ENCODE measurements at places on chromosomes 16 and 17.

- peak; percentile 91 for DNase-seq
- H3K36me3 ChIP-seq = peaks cover 28% of the 10 kb centered on the region
- peak within 1 kb of the TSS; percentile 79 for H3K27ac ChIP-seq
Measured at GRCh38 chr16:54930005-54930868, at the start of gene IRX5. TSS of gene IRX5 (plus strand) at chr16:54930865. CDS start at chr16:54931199, 334 bp downstream.

DNA sequence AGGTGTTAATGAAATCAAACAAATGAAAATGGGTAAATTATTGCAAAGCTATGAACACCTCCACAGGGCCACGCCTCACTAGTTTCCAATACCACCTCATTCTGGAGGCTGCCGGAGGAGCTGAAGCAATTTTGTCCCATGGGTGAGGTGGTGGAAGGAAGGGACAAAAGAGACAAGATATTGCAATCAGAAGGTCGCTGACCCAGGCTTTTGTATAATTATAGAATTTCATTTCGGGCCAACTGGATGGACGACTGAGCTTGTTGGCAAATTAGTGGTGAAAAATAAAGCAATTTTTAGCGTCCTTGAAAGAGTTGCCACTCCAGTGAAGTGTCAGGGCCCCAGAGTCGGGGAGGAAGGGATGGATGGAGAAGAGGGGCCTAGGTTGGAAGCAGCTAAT lies 147.9 kb downstream of the CYLD start:
- H3K4me1 ChIP-seq = no peaks in the 10 kb centered on the region
- peaks cover 13% of the 10 kb centered on the region for H3K27me3 ChIP-seq
- H3K36me3 ChIP-seq = no peaks in the 10 kb centered on the region
- H3K27ac ChIP-seq = no peak overlapping the region
- H3K4me3 ChIP-seq = no peak overlapping the region

- DNase-seq = no peak
- peaks cover 17% of the 10 kb centered on the region for H3K4me1 ChIP-seq
- no peaks in the 10 kb centered on the region for H3K27me3 ChIP-seq
- no peak overlapping the region for H3K27ac ChIP-seq
- H3K4me3 ChIP-seq = no peak overlapping the region
Measured at GRCh38 chr16:88058817-88059216, 107.6 kb downstream of the BANP start.

DNA sequence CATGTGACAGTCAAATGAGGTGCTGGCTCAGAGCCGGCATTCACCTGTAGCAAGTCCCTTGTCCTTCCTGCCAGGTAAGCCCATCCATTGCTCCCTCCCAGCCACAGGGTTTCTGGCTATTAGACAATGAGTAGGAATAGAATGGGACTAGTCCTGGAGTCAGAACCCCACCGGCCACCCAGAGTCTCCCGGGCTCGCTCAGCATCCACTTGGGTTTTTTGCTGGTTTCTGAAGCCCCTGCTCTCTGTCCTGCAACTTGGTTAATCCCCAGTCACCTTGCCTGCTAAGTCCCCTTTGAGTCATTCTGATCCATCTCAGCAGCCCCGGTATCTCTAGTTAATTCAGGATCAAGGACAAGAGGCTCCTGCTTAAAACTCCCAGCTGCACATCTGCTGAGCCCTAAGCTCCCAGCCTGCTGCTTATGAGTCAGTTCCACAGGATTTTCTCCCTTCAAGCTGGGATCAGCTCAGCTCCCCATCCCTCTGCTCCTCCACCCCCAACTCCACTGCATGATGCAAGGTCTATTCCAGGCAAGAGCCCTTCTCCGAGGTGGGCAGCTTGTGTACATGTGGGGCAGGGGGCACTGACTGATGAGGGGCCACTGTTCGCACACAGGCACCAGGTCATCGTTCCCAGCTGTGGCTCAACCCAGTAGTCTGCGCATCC lies 19.9 kb upstream of the MRPS23 start:
- peaks cover 92% of the 10 kb centered on the region for H3K36me3 ChIP-seq
- no peak overlapping the region for H3K27ac ChIP-seq
- H3K27me3 ChIP-seq = no peaks in the 10 kb centered on the region

DNA sequence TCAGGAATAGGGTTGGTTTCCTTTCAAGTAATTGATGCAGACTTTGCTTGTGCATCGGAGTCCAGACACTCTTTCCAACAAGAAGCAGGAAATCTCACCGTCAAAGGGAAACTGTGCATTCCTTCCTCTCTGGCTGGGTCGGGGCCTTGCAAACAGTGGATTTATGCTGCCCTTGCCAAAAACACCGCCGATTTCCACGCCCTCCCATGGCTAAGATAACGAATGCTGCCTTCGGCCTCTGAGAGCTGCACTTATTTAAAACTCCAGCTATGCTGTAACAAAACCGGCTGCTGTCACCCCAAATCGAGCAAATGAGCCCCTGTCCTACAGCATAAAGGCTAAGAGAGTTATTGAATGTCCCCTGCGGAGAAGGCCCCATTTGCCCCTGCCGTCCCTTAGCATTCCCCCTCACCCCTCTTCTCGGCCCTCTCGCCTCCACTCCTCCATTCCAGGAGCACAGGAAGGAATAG lies 275.5 kb upstream of the IRX5 start:
- H3K4me3 ChIP-seq = no peak overlapping the region
- peaks cover 22% of the 10 kb centered on the region for H3K4me1 ChIP-seq
- no peaks in the 10 kb centered on the region for H3K27me3 ChIP-seq
- no peak for DNase-seq
- no peaks in the 10 kb centered on the region for H3K36me3 ChIP-seq

DNA sequence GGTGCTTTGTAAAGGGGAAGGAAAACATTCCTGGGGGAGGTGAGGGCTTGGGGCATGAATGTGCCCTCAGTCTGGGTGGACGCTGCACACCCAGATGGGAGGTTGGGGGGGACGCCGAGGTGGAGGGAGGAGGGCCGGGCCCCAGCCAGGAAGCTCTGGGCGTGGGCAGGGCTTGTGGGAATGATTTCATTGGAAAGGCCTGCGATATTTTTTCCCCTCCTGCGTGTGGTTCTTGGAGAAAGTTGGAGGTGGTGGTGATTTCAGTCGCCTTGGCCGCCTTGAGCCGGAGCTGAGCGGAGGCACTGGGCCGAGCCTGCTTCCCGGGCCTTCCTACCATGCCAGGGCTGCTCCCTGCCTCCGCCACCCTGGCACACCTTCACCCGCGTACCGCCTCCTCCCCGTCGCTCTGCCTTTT lies 26.4 kb upstream of the CLEC18A start:
- no peak overlapping the region for H3K27ac ChIP-seq
- H3K4me1 ChIP-seq = peaks cover 4% of the 10 kb centered on the region
- H3K27me3 ChIP-seq = no peaks in the 10 kb centered on the region
- H3K4me3 ChIP-seq = no peak overlapping the region

DNA sequence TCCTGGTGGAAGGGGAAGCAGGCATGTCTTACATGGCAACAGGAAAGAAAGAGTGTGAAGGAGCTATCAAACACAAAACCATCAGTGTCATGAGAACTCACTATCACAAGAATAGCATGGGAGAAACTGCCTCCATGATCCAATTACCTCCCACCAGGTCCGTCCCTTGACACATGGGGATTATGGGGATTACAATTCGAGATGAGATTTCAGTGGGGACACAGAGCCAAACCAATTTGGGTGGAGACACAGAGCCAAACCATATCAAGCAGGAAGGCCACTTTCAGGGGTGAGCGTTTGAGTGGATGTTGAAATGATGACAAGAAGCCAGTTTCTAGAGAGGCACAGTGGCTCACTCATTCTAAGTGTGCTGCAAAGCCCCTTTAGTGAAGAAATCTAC lies 143.8 kb downstream of the CPPED1 start:
- no peak for DNase-seq
- H3K36me3 ChIP-seq = no peaks in the 10 kb centered on the region
- no peak overlapping the region for H3K4me3 ChIP-seq
- no peaks in the 10 kb centered on the region for H3K4me1 ChIP-seq
- no peaks in the 10 kb centered on the region for H3K27me3 ChIP-seq

DNA sequence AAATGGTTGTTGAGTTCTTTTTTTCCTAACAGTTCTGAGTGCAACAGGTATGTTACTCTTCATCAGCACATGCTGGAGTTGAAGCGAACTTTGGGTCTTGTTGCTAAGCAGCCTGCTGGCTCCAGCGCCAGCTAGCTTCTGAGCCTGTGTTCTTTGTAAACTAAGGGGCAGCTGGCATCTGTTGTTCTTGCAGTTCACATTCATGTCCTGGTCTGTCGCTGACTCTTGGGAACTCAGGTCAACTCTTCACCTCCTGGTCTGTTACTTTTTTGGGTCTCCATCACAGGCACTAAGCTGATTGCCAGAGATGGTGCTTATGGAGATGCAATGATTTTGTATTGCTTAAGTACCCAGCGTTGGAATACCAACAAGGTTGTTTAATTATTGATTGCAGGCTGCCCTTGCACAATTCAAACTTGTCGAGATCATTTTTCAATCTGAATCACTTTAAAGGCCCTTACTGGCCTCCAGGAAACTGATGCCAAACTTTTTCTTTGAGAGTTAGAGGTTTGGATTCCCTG lies 40.9 kb downstream of the USP10 start:
- no peak for DNase-seq
- H3K27ac ChIP-seq = no peak overlapping the region
- peaks cover 76% of the 10 kb centered on the region for H3K36me3 ChIP-seq
- no peak overlapping the region for H3K4me3 ChIP-seq
- peaks cover 11% of the 10 kb centered on the region for H3K4me1 ChIP-seq

DNA sequence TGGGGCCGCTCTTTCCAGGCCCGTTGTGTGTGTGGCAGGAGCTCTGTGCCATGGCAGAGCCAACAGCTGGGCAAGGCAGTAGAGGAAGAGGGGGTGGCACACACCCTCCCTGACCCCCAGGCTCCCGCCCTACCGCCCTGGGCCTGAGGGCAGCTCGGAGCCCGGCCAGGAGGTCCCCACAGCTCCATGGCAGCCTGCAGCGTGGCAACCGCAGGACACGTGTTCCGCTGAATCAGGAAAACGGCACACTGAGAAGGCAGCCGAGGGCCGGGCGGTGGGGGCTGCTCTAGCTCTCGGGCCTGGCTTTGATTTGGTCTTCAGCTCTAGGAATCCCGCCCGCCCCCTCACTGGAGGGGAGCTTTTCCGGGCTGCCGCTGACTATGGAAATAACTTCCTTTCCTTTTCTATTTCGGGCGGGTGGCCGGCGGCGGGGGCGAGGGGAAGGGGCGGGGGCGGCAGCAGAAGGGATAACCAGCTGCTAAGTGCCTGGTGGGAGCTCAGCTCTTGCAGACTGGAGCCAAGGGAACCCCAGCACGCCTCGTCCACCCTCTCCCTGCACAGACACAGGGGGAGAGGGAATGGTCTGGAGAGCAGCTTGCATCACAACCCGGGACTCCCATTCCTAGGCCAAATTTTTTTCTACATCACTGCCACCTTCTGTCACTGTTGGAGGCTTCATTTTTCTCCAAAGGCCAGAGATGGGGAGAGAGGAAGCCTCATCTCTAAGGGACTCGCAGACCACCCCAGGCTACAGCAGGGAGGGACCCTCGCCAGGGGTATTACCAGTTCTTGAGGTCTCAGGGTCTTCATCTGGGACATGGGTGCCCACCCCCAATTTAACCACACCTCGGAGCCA lies 24.8 kb upstream of the MRPS23 start:
- no peak overlapping the region for H3K4me3 ChIP-seq
- peaks cover 17% of the 10 kb centered on the region for H3K36me3 ChIP-seq
- no peaks in the 10 kb centered on the region for H3K27me3 ChIP-seq
- H3K27ac ChIP-seq = peak overlapping the region; percentile 76
- H3K4me1 ChIP-seq = peaks cover 35% of the 10 kb centered on the region
- peak; percentile 78 for DNase-seq

- no peaks in the 10 kb centered on the region for H3K36me3 ChIP-seq
- no peaks in the 10 kb centered on the region for H3K27me3 ChIP-seq
- H3K27ac ChIP-seq = no peak overlapping the region
Measured at GRCh38 chr16:82699260-82699659, 72.5 kb downstream of the CDH13 start.

DNA sequence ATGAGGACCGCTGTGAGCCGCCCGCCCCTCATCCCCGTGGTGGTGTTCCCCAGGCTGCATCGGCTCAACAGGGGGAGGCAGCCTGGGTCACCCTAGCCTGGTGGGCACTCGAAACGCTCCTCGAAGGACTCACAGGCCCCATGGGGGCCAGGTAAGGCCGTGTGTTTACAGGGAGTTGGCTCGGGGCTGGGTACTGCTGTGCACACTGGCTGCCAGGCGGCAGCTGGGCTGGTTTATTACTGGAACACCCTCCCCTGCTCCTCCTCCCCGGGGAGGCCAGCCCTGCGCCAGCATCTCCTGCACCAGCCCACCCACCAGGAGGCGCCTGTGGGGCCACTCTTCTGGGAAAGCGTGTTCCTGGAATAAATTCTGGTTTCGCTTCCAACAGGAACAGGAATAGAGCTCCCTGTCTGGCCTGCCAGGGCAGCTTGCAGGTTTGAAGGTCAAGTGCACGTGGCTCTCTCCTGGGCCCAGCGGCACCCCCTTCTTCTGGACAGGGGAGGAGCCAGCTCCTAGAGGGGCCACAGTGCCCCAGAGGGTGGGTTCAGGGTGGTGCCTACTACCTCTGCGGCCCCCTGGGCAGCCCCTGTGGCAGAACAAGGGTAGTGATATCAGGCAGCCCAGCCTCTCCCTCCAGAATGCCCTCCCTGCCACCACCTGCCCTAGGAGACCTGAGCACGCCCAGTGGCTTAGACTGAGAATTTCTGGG lies 11.3 kb downstream of the MCRIP1 start:
- H3K36me3 ChIP-seq = peaks cover 28% of the 10 kb centered on the region
- no peaks in the 10 kb centered on the region for H3K27me3 ChIP-seq
- H3K4me3 ChIP-seq = no peak overlapping the region
- DNase-seq = no peak

DNA sequence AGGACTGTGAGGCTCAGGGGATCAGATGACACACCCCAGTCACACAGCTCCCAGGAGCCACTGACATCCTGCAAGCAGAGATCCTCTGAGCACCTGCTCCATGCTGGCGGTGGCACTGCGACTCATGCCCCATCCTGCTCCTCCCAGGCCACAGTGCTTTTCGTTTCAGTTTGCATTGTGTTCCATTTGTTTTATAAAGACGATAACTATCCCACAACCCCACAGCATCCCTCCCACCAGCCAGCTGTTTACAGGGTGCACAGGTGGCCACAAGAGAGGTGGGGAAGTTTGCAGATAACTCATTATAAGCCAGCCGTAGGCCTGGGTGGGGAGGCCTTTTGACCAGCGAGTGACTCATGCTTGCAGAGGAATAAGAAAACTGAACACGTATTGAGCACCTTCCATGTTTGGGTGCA lies 28.2 kb downstream of the BCO1 start:
- no peaks in the 10 kb centered on the region for H3K36me3 ChIP-seq
- no peak overlapping the region for H3K4me3 ChIP-seq
- no peaks in the 10 kb centered on the region for H3K4me1 ChIP-seq
- H3K27me3 ChIP-seq = no peaks in the 10 kb centered on the region
- DNase-seq = no peak
- no peak overlapping the region for H3K27ac ChIP-seq

DNA sequence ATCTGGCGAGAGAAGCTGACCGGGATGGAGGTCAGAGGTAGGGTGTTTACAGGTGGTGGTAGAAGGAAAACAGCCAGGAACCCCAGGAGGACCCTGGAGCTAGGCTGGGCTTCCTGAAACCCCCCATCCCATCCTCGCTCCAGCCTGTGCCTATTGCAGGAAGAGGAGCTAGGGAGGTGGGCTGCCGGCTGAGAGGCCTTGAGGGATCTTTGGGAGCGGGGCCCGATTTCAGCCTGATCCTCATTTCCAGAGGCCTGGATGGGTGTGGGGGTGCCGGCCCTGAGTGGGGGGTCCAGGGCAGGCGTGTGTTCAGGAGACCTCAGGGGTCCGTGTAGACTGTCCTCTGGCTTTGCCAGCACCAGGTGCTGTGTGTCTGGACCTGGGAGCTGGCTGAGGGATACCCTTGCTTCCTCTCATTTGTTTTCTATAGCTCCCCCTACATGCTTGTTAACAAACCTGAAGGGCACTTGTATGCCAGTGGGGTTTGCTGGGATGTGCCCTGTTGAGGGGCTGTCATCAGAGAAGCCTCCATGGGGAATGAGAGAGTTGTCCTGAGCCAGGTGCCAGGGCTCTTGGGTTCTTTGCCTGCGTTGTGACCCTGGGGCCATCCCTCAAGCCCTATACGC lies 18.9 kb upstream of the RAP1GAP2 start:
- no peak for DNase-seq
- peaks cover 4% of the 10 kb centered on the region for H3K4me1 ChIP-seq
- no peaks in the 10 kb centered on the region for H3K27me3 ChIP-seq
- H3K36me3 ChIP-seq = no peaks in the 10 kb centered on the region
- H3K4me3 ChIP-seq = peak overlapping the region; percentile 88
- no peak overlapping the region for H3K27ac ChIP-seq

Data from neuronal stem cell (in vitro differentiated cells).